ENCODE measurements at places on chromosomes 16 and 17.

GRCh38 chr17:50163843-50164696 lies 1.7 kb upstream of the SGCA start:
- DNase-seq = no peak

DNA sequence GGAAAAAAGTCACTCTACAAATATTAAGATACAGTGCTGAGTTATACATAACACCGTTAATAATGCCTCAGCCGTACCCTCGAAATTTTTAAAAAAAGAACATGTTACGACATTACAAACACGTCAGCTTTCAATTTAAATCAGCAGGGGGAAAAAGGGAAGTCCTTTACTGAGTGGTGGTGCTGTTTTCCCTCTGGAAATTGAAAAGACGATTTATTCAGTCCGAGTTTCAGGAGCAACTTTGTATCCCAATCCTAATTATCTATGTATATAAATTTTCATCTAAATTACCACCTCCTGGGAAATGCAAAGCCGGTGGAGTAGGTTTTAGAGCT lies 1.3 kb downstream of the NETO2 start:
- DNase-seq = no peak

GRCh38 chr16:19908921-19909320 lies 24.3 kb upstream of the GPRC5B start:
- DNase-seq = no peak

- DNase-seq = no peak
Measured at GRCh38 chr17:20266806-20267458, 200.4 kb downstream of the LGALS9B start.

DNA sequence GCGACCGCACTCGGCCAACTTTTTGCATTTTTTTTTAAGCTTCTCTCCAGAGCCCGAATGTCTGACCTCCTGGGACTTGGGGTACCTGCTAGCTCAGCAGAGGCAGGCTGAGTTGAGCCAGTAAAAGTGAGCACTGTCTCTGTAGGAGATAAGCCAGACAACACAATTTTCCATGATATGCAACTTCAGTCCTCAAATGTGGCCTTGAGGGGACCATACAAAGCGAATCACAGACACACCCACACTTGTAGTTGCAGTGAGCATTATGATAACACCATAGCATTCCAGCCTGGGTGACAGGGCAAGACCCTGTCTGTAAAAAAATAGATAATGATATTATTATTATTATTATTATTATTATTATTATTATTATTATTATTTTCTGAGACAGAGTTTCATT lies 2.6 kb downstream of the DPEP2 start:
- no peak for DNase-seq

Measured in smooth muscle cell of the brain vasculature (primary cell).